ENCODE measurements at places on chromosomes 6 and 20.

GRCh38 chr6:106380407-106380806, 19.9 kb downstream of the CRYBG1 start:
- DNase-seq = no peak

DNA sequence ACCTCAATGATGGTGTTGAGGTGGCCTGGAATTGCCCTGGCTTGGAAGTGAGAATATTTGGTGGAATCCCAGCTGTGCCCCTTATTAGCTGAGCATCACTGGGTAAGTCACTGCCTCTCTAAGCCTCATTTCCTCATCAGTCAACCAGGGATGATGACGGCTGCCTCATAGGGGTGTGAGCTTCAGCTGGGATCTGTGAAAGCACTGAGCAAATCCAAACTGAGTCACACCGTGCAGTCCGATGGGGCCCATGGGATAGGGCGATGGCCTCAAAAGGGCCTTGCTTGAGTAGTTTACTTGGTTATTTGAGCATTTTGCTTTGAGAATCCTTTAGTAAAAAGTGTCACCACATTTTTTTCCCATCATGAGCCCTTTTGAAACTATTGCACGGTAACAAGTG, 1.1 kb downstream of the SLC22A1 start:
- DNase-seq = no peak

- DNase-seq = peak; percentile 25
Measured at GRCh38 chr6:39808964-39809363, 16.8 kb downstream of the DAAM2 start.

GRCh38 chr6:144331491-144331969, 46.4 kb downstream of the UTRN start:
- no peak for DNase-seq

- peak; percentile 3 for DNase-seq
Measured at GRCh38 chr20:62020935-62021701, 44.6 kb downstream of the TAF4 start.

GRCh38 chr20:7375905-7376304, 564.4 kb downstream of the HAO1 start:
- no peak for DNase-seq

- no peak for DNase-seq
Measured at GRCh38 chr20:45946149-45946970, 11.9 kb downstream of the PCIF1 start.

DNA sequence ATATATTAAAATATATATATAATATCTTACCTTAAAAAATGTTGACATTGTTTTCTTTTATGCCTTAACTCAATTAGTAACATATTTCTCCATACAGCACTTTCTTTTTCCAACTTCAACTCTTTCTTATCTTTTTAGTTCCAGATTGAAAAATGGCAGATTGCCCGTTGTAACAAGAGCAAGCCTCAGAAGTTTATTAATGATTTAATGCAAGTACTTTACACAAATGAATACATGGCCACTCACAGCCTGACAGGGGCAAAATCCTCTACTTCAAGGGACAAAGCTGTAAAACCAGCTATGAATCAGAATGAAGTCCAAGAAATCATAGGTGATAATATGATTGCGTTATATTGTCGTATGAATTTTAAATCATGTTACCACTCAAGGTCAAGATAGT, 29.4 kb upstream of the KIAA1586 start:
- DNase-seq = no peak

DNA sequence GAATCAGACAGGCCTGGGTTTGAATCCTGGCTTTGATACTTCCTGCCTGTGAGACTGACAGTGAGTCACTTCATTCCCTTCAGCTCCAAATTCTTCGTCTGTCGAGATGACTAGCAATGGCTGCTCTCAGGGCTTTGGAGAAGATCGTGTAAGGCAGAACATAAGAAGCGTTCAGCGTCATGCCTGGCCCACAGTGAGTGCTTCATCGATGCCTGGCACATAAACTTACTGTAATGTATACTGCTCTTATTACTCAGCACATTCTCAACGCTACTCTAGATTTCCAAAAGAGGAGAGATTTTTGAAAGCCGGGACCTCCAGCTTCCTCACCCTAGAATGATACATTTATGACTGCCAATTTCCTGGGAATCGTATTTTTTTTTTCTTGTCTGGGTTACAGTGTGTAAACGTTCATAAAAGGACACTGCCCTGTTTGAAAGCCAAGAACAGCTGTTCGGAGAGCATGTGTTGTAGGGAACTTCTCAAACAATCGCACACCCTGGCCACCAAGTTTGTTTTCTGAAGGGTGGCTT, 16.2 kb upstream of the BCAS1 start:
- no peak for DNase-seq

DNA sequence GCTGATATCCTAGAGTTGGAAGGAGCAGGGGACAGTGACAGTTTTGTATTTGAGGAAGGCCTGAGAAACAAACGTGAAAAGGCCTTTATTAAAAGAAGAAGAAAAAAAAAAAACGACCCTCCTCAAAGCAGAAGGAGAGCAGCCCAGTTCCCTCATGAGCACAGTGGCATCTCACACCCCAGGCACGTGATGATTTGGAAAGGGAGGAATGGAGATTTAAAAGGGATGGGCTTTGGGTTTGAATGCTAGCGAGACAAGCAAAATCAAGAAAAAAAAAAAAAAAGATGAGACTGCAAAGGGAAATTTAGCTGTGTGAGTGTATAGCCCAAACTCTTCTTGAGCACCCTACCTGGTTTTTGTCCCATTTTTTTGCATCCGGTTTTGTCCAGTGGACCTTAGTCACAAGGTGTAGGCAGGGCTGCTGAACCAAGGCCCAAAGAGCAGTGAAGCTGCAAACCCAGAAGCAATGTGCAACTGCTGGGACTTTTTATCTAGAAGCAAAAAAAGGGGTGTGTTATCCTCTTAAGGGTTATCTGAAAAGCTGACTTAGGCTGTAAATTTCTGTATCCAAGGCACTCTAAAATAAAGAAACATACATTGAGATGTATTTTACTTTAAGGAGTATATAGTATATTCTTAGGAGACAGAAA, 54.5 kb upstream of the RREB1 start:
- DNase-seq = no peak

DNA sequence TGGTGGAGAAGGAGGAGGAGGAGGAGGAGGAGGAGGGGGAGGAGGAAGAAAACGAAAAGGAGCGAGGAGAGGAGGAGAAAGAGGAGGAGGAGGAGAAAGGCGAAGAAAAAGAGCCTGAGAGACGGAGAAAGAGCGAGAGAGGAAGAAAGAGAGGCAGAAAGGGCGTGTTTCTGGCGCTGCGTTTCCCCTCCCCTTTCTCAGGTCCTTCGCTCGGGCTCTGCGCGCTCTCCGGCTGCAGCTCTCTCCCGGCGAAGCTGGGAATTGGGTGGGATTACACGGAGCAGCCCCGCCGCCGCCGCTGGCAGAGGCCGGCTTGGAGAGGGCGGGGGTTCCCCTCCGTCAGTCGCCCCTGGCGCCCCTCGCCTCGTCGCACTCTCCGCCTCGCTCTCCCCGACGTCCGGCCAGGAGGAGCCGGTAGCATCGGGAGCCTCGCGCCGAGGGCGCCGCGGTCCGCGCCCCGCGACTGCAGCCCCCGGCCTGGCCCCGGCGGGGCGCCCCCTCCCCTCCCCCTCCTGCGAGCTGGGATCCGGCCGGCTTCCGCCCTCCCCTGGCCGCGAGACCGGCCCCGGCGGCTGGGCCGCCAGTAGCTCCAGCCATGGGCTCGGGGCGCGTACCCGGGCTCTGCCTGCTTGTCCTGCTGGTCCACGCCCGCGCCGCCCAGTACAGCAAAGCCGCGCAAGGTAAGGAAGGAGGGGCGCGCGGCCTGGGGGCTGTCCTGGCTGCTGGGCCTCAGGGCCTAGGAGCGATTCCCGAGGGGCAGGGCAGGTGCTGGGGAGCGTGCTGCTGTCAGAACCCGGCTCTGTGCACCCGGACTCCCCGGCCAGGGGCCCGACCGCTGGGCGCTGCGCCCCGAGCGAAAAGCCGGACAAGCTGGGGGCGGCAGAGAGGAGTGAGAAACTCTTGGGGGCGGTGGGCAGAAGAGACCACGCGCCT, at the start of gene SCUBE3:
Gene SCUBE3 (plus strand): TSS at position 133 of the 933 bp plus-strand sequence. CDS start 463 bp downstream, at position 596.
- no peak for DNase-seq

Measured in midbrain (tissue), 1 donor.